ENCODE measurements at places on chromosomes 5 and 9.

- no peak for ATAC-seq
These were observed 297.8 kb downstream of the GADD45G start for GRCh38 chr9:89902450-89903140.

GRCh38 chr9:108323615-108324014, 532.2 kb downstream of the ACTL7B start:
- ATAC-seq: no peak

DNA sequence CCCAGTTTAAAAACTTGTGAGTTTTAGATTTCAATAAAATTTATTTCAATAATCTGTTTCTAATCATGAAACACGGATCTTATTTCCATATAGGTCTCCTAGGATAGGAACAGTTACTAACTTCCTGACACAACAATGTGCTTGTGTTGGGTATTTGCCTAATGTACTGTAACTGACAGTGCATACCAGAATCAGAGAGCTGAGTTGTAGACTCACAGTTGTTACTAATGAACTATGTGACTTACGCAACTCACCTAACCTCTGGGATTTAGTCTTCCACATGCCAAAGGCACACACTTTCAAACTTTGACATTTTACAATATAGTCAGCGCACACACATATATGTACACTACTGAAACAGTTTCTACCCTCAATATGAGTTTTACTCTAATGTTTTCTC, 77.7 kb downstream of the HOMER1 start:
- no peak for ATAC-seq

DNA sequence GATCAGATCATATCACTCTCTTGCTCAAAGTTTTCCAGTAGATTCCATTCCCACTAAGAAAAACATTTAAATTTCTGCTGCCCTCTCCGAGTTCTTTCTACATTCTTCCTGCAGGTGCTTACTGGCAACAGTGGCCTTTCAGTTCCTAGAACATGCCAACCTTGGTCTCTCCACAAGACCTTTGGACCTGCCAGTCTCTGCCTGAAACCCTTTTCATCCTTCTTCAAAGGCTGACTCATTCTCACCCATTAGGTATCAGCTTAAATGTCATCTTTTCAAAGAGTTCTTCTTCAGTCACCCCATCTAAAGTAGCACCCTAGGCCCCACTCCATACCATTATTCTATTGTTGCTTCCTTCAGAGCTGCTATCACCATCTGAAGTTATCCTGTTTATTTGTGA, 21.8 kb downstream of the PPIC start:
- ATAC-seq: no peak

DNA sequence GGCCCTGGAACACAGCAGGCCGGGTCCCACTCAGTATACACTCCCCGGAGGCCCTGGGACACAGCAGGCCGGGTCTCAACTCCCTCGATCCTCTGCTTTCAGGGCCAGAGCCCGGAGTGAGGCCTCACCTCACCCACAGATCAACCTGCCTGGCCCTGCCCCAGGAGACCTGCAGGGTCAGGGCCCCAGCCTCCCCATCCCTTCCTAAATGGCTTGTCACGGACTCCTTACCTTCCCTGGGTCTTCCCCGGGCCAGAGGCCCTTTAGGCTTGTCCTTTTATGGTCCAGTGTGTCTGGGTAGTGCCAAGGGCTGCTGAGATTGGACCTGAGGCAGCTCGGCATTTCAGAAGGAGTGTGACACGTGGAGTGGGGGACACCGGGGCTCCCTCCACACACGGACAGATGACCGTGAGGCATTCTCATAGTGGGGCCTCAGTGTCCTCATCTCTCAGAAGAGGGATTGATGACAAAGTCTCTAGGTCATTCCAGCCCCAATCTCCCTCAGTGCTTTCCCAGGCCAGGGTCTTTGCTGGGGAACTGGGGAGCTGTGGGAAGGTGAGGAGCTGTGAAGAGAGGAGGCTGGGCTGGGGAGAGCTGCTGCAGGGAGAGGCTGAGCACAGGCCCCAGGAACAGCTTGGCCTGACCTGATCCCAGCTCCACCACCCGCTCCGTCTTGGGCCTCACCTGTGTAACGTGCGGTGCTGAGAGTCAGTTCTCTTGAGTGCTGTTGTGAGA, 18.0 kb upstream of the PLEKHG4B start:
- no peak for ATAC-seq

GRCh38 chr9:129597355-129598088, 23.4 kb downstream of the C9orf50 start:
- peak; percentile 49 for ATAC-seq

GRCh38 chr9:89137542-89138462, 40.8 kb downstream of the SHC3 start:
- ATAC-seq: peak; percentile 95

GRCh38 chr5:81246697-81247096, 13.6 kb downstream of the CKMT2 start:
- ATAC-seq: no peak
